ENCODE measurements at places on chromosomes 1 and 21. TPM values are rescaled to one million over a fixed set of nuclear protein-coding genes. Genes with fewer than 3 reads are reported as not detected.

DNA sequence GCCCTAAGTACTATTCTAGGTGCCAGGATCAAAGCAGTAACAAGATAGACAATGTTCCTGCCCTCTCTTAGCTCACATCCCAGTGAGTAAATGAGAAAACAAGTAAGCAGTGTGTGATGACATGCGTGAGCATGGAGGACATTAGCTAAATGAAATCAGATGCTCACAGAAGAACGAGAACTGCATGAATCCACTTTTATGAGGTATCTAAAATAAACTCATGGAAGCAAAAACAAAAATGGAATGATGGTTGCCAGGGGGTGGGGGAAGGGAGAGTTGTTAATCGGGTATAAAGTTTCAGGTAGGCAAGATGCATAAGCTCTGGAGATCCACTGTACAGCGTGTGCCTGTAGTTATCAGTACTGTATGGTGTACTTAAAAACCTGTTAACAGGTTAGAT, 195.1 kb downstream of the HHAT start:
- DNase-seq: no peak

DNA sequence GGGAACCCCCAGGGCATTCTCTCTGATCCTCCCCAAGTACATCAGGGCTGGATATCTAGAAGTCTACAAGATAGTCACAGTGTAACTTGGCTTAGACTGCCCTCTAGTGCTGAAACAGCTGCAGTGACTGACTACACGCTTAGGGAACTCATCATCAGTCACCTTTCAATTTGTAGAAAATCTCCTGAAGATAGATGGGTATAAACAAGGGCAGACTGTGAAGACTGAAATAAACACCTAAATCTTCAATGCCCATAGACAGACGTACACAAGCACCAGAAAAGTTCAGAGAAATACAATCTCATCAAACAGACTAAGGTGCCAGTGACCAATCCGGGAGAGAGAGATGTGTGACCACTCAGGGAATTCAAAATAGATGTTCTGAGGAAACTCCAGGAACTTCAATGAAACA, 46.6 kb downstream of the PACC1 start:
- DNase-seq: no peak

Gene OR2T2
- total RNA-seq: not detected

Gene DDR2
- 44.6 TPM for total RNA-seq

Gene KIF21B
- 5.7 TPM for total RNA-seq

Gene MLLT11
- 0.72 TPM for total RNA-seq

Measured in upper lobe of right lung (tissue), 1 donor.